ENCODE measurements at places on chromosomes 2 and 18.

DNA sequence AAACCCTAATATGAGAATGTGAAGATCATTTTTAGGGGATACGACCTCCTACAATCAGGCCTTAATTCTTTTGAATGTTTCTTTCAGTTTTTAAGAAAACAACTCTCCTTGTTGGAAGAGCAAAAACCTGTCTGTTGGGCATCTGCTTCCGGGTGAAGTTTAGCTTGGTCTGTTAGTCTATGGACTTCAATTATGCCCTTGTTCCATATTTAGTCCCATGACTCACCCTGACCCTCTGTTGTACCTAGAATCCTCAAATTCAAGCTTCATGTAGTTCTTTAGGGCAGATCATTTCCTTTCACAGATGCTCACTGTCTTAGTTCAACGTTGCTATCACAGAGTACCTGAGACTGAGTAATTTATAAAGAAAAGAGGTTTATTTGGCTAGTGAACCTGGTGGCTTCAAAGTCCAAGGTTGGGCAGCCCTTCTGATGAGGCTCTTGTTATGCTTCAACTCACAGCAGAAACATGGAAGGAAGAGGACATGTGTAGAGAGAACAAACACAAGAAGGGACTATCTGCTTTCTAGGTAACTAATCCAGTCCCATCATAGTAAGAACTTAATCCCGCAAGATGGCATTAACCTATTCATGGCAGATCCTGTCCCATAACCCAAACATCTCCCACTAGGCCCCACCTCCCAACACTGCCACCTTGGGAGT, 82.5 kb upstream of the SERPINE2 start:
- no peak for DNase-seq

GRCh38 chr2:146642066-146642465, 1202.8 kb upstream of the ACVR2A start:
- no peak for DNase-seq

- no peak for DNase-seq
These were observed 44.6 kb downstream of the TBC1D8 start for GRCh38 chr2:101106453-101107181.

DNA sequence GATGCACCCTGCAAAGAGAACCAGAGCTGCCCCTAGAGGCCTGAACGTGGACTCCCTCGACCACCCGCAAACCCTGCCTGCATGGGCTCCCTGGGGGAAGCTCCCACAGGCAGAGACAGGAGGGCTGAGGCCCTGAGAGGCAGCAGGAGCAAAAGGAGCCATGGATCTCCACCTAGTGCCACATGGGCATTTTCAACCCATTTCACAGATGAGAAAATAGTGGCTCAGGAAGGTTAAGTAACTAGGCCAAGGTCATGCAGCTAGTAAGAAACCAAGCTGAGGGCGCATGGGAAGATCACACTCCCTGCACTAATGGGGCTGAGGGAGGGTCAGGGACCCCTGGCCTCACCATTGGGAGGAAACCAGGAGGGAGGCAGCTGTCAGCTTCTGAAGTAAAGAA, 271.7 kb upstream of the RAB6C start:
- no peak for DNase-seq

- no peak for DNase-seq
These were observed 34.2 kb upstream of the CTDP1 start for GRCh38 chr18:79645291-79645983.

GRCh38 chr2:140624200-140624599, 1506.6 kb downstream of the LRP1B start:
- no peak for DNase-seq

DNA sequence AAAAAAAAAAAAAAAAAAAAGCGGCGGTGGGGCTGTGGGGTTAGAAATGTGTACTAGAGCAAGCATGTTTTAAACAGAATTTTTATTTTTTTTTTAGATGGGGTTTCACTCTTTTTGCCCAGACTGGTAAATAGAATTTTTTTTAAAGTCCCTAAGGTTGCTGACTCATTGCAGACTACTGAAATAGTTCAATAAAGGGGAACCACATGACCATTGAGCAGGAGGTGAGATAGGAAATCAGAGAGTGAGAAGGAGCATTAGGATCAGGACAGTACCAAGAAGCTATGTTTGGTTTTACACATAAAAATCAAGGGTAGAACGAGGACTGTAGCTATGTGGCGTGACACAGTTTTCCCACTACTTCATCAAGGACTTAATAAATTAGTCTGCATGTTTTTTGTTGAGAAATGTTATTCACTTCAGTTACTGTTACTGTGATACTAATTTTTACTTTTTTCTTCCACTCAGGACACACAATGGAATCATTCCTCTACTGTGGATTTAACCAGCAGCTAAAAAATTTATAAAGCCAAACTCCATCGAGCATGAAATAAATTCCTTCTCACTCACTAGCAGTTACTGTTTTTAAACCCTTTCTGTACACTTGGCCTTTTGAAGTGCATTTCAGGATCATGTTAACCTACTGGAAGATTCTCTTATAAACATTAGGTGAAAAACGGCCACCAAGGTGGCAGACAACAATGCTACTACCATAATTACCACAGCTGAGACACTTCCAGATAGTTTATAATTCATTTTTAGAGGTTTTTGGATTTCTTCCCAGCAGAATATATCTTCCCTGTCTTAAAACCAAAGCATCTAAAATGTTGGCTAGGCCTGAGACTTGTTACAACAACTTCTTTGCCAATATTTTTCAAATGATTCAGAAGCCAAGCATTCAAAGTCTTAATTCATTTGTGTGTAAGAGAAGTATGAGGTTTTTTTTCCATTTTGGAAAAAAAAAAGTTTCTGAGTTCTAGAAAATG, 33.2 kb downstream of the LAMA1 start:
- DNase-seq, result peak; percentile 53

GRCh38 chr2:201697899-201698298, 545 bp downstream of the MPP4 start:
- DNase-seq, result peak; percentile 83

DNA sequence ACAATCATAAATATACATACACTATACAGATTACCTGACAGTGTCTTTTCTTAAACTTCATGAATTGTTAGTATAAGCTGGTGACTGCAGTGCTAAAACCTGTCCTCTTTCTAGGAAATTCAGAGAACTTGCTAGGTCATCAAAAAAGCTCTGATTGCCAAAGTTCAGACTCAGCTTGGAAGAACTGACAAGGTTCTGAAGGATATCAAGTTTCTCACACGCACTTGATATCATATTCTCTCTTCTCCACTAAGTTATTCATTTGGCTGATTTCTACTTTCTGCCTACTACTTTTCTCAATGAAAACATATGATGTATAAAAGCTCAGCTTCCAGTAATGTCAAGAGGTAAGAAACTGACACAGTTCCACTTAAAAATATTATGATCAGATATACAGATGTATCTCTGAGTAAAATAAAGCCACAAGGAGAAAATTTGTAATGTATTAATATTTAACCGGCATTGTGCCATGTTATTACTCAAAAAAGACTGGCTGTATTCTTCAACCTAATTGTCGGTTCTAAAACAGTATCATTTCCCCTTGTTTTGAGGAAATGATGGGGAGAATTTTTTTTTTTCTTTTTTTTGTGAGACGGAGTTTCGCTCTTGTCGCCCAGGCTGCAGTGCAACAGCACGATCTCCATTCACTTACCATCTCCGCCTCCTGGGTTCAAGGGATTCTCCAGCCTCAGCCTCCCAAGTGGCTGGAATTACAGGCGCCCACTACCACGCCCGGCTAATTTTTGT, 2.4 kb downstream of the OSBPL1A start:
- no peak for DNase-seq

- no peak for DNase-seq
These were observed 236.8 kb downstream of the SETBP1 start for GRCh38 chr18:44917216-44918141.

DNA sequence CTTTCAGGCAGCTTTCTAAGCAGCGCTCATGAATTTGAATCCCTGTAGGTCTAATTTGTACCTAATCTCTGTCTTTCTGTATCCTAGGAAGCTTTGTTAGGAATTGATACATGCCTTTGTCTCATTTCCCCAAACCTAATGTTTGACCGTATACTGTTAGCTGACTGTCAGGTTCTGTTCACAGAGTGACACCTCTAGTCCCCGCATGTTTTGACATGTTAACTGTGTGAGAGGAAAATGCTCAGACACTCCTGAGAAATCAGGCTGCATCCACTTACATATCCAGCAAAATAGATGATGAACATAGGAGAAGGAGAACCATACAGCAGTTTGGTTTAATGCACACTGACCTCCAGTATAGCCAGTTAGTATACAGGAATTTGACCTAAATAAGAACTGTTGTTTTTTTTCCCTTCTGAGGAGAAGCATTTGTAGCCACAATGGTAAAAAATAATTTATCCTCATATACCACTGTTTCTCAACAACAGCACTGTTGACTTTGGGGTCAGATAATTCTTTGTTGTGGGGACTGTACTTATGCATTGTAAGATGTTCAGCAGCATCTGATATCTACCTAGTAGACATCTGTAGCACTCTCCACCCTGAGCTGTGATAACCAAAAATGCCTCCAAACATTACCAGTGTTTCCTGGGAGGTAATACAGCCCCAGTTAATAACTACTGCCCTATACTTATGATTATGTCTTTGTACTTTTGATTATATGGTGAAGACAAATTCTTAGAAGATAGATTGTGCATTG, 130.9 kb downstream of the NCOA1 start:
- DNase-seq, result no peak

GRCh38 chr2:219458996-219459395, 24.4 kb downstream of the SPEG start:
- DNase-seq, result no peak

DNA sequence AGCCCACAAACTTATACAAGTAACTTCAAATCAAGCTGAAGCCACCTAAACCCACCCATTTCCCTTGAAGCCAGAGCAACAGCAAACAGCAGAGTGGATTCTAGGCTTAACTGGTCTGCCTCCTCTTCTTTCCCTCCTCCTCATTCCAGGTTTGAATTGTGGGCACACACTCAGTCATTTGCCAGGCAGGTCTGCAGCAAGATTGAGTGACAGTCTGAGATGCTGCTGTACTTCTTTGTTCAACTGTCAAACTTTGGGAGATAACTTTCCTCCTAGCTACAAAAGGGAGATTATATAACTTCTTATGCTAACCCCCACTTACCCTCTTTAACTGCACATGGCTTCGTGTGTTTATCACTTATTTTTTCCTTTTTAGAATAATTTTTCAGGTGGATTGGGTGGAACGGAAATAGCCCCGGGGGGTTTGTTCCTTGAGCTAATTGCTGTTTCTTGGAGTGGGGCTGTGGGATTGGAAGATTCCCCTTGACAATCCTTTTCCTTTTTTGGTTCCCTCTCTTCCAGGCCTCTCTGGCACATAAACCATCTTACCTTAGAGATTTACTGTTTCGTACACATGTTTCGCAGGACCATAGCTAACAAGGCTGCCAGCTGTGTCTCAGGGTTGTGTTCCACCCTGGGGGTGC, 55.0 kb downstream of the RNF144A start:
- DNase-seq, result no peak

DNA sequence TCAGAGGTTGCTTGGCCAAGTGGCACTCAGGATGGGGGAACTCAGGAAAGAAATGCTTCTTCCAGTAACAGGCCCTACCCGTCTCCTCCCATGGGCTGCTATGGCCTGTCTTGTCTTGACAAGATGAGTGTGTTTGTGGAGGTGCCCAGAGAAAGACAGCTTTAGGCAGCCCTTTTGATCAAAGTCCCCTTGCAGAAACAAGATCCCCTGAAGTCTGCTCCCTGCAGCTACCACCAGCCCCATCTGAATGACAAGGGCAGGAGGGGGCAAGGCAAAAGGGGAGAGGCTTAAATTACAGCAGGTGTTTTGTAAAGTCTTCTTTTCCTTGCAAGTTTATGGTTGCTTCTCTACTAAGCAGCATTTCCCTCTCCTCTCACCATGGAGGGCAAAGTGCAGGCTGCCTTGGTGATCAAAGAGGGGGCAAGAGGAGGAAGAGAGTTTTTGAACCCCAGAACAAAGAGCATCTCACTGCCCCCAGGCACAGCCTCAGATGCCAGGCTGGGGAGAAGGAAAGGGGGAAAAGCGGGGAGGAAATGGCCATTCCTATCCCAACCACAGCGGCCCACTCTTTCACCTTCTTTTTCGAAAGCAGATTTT, 6.7 kb downstream of the EVA1A start:
- DNase-seq, result no peak

DNA sequence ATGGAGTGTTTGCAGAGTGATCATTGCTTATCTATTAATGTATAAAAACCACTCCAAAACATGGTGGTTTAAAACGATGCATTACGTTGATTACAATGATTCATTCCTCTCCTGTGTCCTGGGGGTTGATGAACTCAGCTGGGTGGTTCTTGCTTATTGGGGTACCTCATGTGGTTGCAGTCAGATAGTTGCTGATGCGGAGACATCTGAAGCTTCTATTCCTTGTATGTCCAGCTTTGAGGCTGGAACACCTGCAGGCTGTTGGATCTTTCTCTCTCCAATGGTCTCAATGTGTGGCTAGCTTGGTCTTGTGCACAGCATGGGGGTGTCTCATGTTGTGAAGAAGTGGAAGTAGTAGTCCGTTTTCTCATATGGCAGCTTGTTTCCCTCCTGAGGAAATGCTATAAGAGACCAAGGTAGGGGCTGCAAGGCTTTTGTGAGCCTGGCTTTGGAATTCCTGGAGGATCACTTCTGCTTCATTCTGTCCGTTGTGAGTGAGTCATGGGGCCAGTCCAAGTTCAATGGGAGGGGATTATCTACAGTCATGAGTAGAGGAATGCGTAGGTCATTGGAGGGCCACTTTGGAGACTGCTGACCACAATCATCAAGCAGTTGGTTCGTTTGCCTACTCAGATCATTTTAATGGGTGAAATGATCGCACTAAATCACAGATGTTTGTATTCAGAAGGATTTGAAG, 601.0 kb downstream of the SLC4A3 start:
- peak; percentile 100 for DNase-seq

GRCh38 chr2:174682007-174682577, 82.2 kb downstream of the CHRNA1 start:
- no peak for DNase-seq

GRCh38 chr2:1557467-1557820, 144.2 kb downstream of the TPO start:
- DNase-seq, result no peak

GRCh38 chr2:127149384-127149783, 42.4 kb upstream of the BIN1 start:
- peak; percentile 88 for DNase-seq

DNA sequence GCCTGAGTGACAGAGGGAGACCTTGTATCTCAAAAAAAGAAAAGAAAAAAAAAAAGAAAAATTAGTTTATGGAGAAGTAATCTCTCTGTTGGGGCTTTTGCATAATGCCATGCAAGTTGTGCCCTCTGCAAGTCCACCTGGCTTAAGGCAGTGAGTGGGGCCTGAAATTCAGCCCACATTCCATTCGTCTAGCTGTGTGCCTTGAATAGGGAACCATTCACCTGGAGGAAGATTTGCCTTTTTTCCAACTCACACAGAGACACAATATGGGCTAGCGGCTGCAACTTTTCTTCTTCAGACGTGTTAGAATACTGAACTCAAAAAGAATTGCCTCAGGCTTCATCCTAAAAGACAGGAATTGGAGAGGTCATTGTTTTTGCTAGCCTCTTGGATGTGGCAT, 160.0 kb upstream of the STON1 start:
- no peak for DNase-seq

- DNase-seq, result no peak
These were observed 14.4 kb downstream of the HOXD3 start for GRCh38 chr2:176171351-176172006.

- DNase-seq, result no peak
These were observed 13.4 kb downstream of the UBXN2A start for GRCh38 chr2:23953625-23954024.

GRCh38 chr2:176818617-176819016, 394.0 kb upstream of the HNRNPA3 start:
- no peak for DNase-seq

- DNase-seq, result no peak
These were observed 68.8 kb downstream of the ITGA4 start for GRCh38 chr2:181526014-181526413.

- no peak for DNase-seq
These were observed 258.6 kb downstream of the SRBD1 start for GRCh38 chr2:45352506-45352905.
